ENCODE measurements at places on chromosomes 7 and 10. TPM values are rescaled to one million over a fixed set of nuclear protein-coding genes. Genes with fewer than 3 reads are reported as not detected.
A peak's percentile ranks its signal among the peaks of the same experiment; 100 is the strongest.

- DNase-seq, result no peak
- H3K27ac ChIP-seq, result peak overlapping the region; percentile 5
- no peaks in the 10 kb centered on the region for H3K27me3 ChIP-seq
These were observed 124.7 kb downstream of the NRBF2 start for GRCh38 chr10:63257778-63258177.

DNA sequence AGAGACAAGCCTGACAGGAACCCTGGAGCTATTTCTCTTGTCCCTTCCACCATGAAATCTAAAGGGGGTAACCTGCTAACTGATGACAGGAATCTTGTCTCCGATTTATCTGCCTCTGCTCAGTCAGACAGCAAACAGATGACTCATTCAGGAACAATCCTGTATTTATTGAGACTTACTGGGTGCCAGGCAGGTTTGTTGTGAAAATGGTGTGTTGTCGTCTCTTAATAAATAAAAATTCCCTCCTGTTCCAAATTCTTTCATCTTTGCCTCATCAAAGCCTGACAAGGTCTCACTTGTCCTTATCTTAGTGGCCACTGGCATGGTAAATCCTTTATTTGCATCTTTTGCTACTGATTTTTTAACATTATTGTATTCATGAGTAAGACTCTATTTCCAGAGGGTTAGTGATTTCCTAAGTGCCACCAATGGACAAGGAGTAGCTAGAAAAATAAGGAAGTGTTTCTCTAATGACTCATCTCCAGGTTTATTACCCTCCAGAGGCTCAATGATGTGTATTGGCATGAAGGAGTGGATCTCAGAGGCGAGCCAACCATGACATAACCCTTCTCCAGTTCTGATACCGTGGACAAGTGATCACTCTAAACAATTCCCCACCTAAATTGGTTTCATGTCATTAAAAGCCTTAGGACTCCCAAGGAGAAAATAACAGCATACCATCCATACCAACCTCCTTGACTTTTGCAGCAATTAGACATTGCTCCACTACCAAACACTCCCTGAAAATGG lies 724.0 kb downstream of the GRID1 start:
- H3K4me1 ChIP-seq, result no peaks in the 10 kb centered on the region
- H3K27ac ChIP-seq, result no peak overlapping the region
- no peak overlapping the region for H3K4me3 ChIP-seq
- no peaks in the 10 kb centered on the region for H3K36me3 ChIP-seq

COL26A1 gene
- total RNA-seq, result 2.0 TPM

- no peak overlapping the region for H3K27ac ChIP-seq
- H3K4me3 ChIP-seq, result no peak overlapping the region
- no peaks in the 10 kb centered on the region for H3K27me3 ChIP-seq
- DNase-seq, result no peak
These were observed 5.9 kb upstream of the LFNG start for GRCh38 chr7:2513702-2514101.

DNA sequence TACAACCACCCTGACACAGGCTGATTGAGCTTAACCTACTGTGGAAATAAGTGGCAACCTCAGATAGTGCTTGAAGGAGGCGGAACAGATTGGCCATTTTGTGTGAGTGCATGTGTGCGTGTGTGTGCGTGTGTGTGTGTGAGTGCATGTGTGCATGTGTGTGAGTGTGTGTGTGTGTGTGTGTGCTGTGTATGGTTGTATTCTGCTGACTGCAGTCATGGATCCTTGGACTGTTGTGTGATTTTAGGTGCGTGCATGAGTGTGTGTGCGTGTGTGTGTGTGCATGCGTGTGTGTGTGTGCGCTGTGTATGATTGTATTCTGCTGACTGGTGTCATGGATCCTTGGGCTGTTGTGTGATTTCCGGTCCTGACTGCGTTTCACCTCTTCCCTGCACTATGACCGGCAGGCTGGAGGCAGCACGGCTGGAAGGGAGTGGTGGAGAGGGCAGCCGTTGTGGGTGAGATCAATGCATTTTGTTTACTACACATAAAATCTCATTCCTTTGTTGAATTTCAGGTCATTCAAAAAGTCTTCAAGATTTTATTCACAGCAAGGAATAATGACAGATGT lies 6.3 kb downstream of the IQCE start:
- DNase-seq, result no peak
- H3K36me3 ChIP-seq, result no peaks in the 10 kb centered on the region
- no peaks in the 10 kb centered on the region for H3K27me3 ChIP-seq
- H3K27ac ChIP-seq, result no peak overlapping the region
- no peak overlapping the region for H3K4me3 ChIP-seq

GRCh38 chr7:124263232-124263827 lies 230.5 kb upstream of the TMEM229A start:
- no peaks in the 10 kb centered on the region for H3K4me1 ChIP-seq
- no peaks in the 10 kb centered on the region for H3K36me3 ChIP-seq
- no peak for DNase-seq
- H3K4me3 ChIP-seq, result no peak overlapping the region
- H3K27ac ChIP-seq, result no peak overlapping the region
- H3K27me3 ChIP-seq, result no peaks in the 10 kb centered on the region

GRCh38 chr7:100598425-100598824 lies 3.7 kb upstream of the PCOLCE start:
- no peaks in the 10 kb centered on the region for H3K27me3 ChIP-seq
- no peak overlapping the region for H3K27ac ChIP-seq
- H3K36me3 ChIP-seq, result no peaks in the 10 kb centered on the region
- no peak for DNase-seq
- H3K4me1 ChIP-seq, result peaks cover 4% of the 10 kb centered on the region

TMEM270 gene
- not detected for total RNA-seq

OTUD1 gene
- total RNA-seq, result 7.8 TPM

GRCh38 chr7:53358269-53358668 lies 322.8 kb downstream of the POM121L12 start:
- H3K4me3 ChIP-seq, result no peak overlapping the region
- no peak for DNase-seq
- H3K27me3 ChIP-seq, result no peaks in the 10 kb centered on the region
- no peak overlapping the region for H3K27ac ChIP-seq
- H3K36me3 ChIP-seq, result no peaks in the 10 kb centered on the region
- no peaks in the 10 kb centered on the region for H3K4me1 ChIP-seq

DNA sequence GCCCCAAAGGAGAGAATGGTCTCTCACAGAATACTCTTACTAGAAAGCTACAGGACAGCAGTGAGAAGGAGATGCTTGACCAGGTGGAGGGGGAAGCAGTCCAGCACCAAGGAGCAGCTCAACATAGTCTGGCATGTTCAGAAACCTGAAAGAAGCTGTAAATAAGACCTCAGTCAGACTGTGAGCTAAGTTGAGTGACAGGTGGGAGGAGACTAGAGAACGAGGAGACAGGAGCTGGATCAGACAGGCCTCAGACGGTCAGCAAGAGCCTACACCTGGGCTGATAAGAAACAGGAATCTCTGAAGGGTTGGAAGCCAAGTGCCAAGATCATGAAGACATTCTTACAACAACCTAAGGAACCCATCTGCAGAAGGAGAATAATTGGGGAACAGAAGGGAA lies 54.5 kb downstream of the ELMO1 start:
- H3K36me3 ChIP-seq, result no peaks in the 10 kb centered on the region
- H3K27me3 ChIP-seq, result no peaks in the 10 kb centered on the region
- no peak overlapping the region for H3K4me3 ChIP-seq
- no peaks in the 10 kb centered on the region for H3K4me1 ChIP-seq
- no peak for DNase-seq

- H3K4me3 ChIP-seq, result no peak overlapping the region
- H3K27ac ChIP-seq, result no peak overlapping the region
- DNase-seq, result no peak
- no peaks in the 10 kb centered on the region for H3K27me3 ChIP-seq
- H3K4me1 ChIP-seq, result no peaks in the 10 kb centered on the region
These were observed 259.7 kb downstream of the EXOC4 start for GRCh38 chr7:133512560-133512959.
